Progenitor cell of endocrine pancreas (in vitro differentiated cells): ENCODE measurements at places on chromosomes 5 and 9. TPM values are rescaled to one million over a fixed set of nuclear protein-coding genes. Genes with fewer than 3 reads are reported as not detected.

DNA sequence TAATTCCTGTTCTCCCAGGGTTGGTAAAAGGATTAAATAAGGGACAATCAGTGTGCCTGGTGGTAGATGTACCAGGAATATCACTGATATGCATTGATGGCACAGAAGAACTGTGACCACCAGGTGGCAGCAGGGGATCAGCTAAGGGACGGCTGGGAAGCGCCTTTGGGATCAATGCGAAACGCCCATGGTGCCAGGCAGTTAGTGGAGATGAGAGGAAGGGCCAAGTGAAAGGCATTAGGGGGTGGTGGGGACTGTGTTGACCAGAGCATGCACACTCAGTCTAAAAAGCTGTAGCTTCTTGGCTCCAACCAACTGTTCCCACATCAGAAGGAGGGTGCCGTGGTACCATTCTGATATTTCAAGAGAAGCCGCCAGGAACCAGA, 55.6 kb downstream of the ARHGEF37 start:
- no peak overlapping the region for H3K4me3 ChIP-seq
- DNase-seq: peak; percentile 20
- H3K27me3 ChIP-seq: peaks cover 6% of the 10 kb centered on the region
- H3K4me1 ChIP-seq: peaks cover 10% of the 10 kb centered on the region
- no peaks in the 10 kb centered on the region for H3K36me3 ChIP-seq
- no peak overlapping the region for H3K27ac ChIP-seq

- H3K36me3 ChIP-seq: no peaks in the 10 kb centered on the region
- no peak overlapping the region for H3K27ac ChIP-seq
- peaks cover 38% of the 10 kb centered on the region for H3K27me3 ChIP-seq
- DNase-seq: no peak
- no peak overlapping the region for H3K4me3 ChIP-seq
Observed at GRCh38 chr9:97759581-97760288, 62.6 kb upstream of the XPA start.

DNA sequence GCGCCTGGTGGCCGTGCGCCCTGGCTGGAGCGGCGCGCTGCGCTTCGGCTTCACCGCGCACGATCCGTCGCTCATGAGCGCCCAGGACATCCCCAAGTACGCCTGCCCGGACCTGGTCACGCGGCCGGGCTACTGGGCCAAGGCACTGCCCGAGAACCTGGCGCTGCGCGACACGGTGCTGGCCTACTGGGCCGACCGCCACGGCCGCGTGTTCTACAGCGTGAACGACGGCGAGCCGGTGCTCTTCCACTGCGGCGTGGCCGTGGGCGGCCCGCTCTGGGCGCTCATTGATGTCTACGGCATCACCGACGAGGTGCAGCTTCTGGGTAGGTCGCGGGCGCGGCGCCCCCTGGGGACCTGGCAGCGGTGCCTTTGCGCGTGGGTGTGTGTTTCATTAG, 28.9 kb downstream of the NEURL1B start:
- H3K4me1 ChIP-seq: no peaks in the 10 kb centered on the region
- peaks cover 6% of the 10 kb centered on the region for H3K27me3 ChIP-seq
- H3K36me3 ChIP-seq: peaks cover 3% of the 10 kb centered on the region
- DNase-seq: no peak
- H3K4me3 ChIP-seq: no peak overlapping the region
- H3K27ac ChIP-seq: no peak overlapping the region

DNA sequence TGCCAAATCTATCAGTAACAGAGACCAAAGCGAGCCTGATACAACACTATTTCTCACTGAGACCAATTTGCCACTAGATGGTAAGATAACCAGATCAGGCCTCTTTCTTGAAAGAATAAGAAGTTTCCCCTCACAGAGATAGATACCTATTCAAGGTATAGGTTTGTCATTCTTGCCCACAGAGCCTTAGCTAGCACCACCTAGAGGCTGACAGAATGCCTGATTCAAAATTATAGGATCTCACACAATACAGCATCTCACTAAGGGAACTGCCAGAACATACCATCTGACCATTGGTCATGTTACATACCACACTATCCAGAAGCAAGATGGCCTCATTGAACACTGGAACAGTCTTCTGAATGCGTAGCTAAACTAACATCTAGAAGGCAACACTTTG, 166.6 kb upstream of the HCN1 start:
- DNase-seq: no peak
- H3K27ac ChIP-seq: no peak overlapping the region
- no peaks in the 10 kb centered on the region for H3K4me1 ChIP-seq
- H3K36me3 ChIP-seq: no peaks in the 10 kb centered on the region

- H3K27ac ChIP-seq: no peak overlapping the region
- DNase-seq: no peak
- no peak overlapping the region for H3K4me3 ChIP-seq
- H3K4me1 ChIP-seq: peaks cover 13% of the 10 kb centered on the region
- H3K27me3 ChIP-seq: peaks cover 22% of the 10 kb centered on the region
Observed at GRCh38 chr5:146690880-146691355, 174.9 kb upstream of the GPR151 start.

GRCh38 chr5:127055880-127056653, 17.2 kb downstream of the C5orf63 start:
- H3K27me3 ChIP-seq: no peaks in the 10 kb centered on the region
- peaks cover under 1% of the 10 kb centered on the region for H3K4me1 ChIP-seq
- DNase-seq: no peak
- H3K27ac ChIP-seq: no peak overlapping the region
- peaks cover 18% of the 10 kb centered on the region for H3K36me3 ChIP-seq

GRCh38 chr9:18014556-18014955, 435.7 kb downstream of the SH3GL2 start:
- H3K36me3 ChIP-seq: no peaks in the 10 kb centered on the region
- no peak for DNase-seq
- no peak overlapping the region for H3K27ac ChIP-seq
- H3K4me1 ChIP-seq: no peaks in the 10 kb centered on the region
- peaks cover 13% of the 10 kb centered on the region for H3K27me3 ChIP-seq

DNA sequence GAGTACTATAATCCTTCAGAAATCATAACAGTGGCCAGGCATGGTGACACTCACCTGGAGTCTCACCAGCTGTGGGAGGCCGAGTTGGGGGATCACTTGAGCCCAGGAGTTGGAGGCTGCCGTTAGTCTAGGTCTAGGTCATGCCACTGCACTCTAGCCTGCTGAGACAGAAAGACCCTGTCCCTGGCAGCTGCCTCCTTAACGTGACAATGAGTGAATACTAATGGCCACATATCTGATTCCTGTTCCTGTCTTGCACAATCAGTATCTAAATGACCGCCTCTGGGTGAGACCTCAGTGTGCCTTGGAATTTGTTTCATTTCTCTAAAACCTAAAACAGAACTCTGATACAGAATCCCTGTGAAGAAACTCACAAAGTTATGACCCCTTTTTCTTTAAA, 131.0 kb upstream of the DAB2 start:
- H3K27ac ChIP-seq: no peak overlapping the region
- H3K4me3 ChIP-seq: no peak overlapping the region
- no peaks in the 10 kb centered on the region for H3K27me3 ChIP-seq
- no peaks in the 10 kb centered on the region for H3K4me1 ChIP-seq

- no peak for DNase-seq
- peaks cover 20% of the 10 kb centered on the region for H3K4me1 ChIP-seq
- H3K27me3 ChIP-seq: no peaks in the 10 kb centered on the region
- peaks cover 13% of the 10 kb centered on the region for H3K36me3 ChIP-seq
- H3K27ac ChIP-seq: peak overlapping the region; percentile 37
Observed at GRCh38 chr9:81634915-81635516, 54.3 kb downstream of the TLE1 start.

- no peaks in the 10 kb centered on the region for H3K36me3 ChIP-seq
- H3K4me1 ChIP-seq: no peaks in the 10 kb centered on the region
- no peak overlapping the region for H3K27ac ChIP-seq
- peaks cover 17% of the 10 kb centered on the region for H3K27me3 ChIP-seq
- no peak for DNase-seq
Observed at GRCh38 chr5:35004200-35004599, 43.5 kb downstream of the AGXT2 start.

GRCh38 chr9:118367383-118367782, 663.2 kb downstream of the TLR4 start:
- no peak for DNase-seq
- H3K36me3 ChIP-seq: no peaks in the 10 kb centered on the region
- no peaks in the 10 kb centered on the region for H3K27me3 ChIP-seq
- no peak overlapping the region for H3K4me3 ChIP-seq

GRCh38 chr9:18848657-18849056, 184.4 kb downstream of the SAXO1 start:
- no peak overlapping the region for H3K27ac ChIP-seq
- H3K27me3 ChIP-seq: no peaks in the 10 kb centered on the region
- no peak for DNase-seq
- H3K36me3 ChIP-seq: no peaks in the 10 kb centered on the region
- no peak overlapping the region for H3K4me3 ChIP-seq

PCDHA13 gene
- 3.5 and 3.9 TPM in 2 replicates for total RNA-seq

RLN2 gene
- 4.0 and 4.4 TPM in 2 replicates for total RNA-seq
